ENCODE measurements at places on chromosomes 5 and 9.
A peak's percentile ranks its signal among the peaks of the same experiment; 100 is the strongest.

- DNase-seq, result peak; percentile 1
These were observed 40.4 kb downstream of the ACTBL2 start for GRCh38 chr5:57442080-57442839.

DNA sequence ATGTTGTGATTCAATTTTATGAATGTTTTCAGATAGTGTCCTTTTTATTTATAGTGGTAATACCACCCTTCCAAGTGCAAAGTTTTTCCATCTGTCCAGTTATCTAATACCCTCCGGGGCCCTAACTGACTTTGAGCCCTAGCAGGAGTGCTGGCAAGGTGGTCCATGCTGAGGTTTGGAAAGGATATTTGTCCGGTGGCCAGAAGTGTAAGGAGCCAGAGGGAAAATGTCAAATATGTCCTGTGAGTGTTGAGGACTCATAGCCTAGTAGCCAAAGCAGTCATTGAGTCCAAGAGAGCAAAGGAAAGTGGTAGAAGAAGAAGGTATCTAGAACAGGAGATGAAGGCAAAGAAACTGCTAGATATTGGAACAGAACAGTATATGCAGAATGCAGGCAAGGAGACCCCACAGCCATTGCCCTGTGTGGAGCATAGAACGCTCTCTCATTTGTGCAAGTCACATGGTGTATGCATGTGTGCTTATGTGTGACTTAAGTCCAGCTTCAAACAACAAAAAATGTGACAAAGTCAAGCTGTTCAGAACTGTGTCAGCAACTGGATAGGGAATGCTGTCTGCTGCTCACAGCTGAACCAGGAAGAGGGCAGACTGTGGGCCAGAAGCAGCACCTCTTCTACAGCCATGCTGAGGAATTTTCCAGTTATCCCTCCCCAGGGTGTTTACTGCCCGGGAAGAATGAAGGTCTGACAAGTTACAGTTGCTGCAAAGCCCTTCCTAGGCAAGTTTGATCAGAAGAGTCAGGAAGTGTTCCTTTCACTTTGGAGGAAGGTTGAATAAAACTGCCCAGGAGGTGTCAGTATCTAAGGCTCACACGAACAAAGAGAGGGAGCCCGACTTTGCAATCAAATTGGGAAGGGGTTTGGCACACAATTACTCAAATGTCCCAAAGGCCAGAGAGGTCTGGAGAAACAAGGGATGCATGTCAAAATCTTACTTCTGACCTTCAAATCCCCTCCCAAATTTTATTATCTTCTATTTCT, 463.3 kb upstream of the DMAC1 start:
- no peak for DNase-seq

- peak; percentile 54 for DNase-seq
These were observed 752 bp upstream of the ANKH start for GRCh38 chr5:14872070-14872989.

DNA sequence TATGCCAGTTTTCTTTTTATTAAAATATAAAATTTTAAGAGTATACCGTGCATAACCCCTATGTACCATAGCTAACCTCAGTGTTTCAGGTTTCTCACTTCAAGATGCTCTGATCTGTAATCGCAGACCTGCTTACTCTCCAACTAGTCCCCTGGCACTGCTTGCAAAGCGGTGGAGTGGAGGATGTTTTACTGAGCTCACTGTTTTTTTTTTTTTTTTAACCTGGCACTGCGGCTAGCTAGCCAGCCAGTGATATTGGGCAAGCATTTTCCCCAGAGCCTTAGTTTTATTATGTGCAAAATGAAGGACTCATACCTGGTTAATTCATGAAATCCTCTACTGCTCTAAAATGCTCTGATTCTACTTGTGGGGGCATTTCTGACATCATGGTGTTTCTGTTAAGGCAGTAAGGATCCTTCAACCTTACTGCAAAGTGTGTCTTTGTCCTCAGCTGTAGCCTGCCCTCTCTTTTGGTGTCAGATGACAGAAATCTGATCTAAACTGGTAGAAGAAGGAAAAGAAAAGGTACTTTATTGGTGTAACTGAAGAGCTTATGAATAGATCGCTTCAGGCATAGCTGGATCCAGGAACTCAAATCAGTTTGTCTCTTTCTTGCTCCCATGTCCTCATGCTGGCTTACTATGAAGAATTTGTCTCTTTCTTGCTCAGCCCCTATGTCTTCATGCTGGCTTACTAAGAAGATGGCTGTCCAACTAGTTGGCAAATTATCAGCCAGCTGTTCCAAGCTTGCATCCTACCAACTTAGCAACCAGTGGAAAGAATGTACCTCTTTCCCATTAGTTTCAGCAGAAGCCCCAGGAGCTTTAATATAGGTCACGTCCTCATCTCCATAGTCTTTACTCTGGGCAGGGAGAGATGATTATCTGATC, 59.8 kb downstream of the DOCK2 start:
- DNase-seq, result no peak

DNA sequence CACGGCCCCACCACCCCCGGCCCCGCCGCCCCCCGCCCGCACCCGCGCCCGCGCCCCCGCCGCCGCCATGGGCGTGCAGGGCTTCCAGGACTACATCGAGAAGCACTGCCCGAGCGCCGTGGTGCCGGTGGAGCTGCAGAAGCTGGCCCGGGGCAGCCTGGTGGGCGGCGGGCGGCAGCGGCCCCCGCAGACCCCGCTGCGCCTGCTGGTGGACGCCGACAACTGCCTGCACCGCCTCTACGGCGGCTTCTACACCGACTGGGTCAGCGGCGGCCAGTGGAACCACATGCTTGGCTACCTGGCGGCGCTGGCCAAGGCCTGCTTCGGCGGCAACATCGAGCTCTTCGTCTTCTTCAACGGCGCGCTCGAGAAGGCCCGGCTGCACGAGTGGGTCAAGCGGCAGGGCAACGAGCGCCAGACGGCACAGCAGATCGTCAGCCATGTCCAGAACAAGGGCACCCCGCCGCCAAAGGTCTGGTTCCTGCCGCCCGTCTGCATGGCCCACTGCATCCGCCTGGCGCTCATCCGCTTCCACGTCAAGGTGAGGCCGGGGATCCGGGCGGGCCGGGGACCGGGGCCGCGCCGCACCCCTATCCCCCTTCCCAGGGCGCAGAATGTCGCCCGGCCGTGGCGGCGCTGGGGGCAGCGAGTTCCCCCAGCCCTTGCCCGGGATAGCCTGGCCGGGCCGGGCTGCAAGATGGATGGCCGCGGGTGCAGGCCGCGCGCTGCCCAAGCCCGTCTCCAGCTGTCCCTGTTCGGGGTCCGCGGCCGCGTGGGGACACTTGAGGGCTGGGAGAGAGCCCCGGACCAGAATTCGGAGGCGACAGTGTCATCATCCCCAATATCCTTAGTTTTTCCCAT, 594 bp downstream of the FAM120A start:
- peak; percentile 37 for DNase-seq

DNA sequence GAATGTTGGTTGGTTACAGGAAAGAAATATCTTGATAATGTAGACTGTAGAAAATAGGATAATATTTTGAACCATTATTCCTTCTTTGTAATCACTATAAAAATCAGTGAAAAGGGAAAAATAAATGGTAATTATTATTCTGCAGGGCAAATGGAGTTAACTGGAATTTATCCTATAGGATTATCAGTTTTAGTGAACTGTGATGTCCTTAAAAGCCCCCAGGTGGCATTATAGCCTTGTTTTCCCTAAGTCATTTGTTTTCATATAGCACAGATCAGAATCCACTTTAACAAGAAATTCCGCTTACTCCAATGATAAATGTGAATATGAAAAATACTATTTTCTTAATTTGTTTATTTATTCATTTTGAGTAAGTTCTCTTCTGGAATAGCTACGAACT, 26.2 kb upstream of the WDR41 start:
- no peak for DNase-seq

DNA sequence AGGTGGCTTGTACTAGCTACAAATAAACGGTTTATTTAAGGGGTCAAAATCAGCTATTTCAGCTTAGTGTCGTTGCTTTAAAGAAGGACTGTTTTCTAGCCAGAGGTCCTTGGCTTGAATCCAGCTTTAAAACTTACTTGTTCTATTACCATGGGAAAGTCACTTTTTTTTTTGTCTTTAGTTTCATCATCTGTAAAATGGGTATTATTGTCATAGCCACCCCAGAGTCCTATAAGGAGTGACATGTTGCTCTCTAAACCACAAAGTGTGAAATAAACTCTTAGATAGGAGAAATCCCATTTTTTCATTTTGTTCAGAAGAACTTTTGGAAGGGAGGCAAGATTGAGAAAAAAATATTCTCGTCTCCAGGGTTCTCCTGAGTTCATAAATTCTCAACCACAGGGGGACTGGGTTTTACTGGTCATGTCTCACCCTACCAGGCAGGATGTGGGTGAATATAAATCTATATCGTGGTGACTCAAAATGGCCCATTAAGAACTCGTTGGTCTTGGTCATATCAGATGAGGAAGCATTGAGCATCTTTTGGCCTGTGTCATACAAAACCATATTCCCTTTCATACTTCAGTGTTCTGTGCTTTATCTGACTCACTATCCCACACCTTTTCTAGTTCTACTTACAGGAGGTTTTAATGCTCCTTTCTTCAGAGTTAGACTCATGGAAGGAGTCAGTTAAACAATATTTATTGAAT, 202.7 kb upstream of the NR3C1 start:
- no peak for DNase-seq

- no peak for DNase-seq
These were observed 5.5 kb downstream of the MAN2A1 start for GRCh38 chr5:109695005-109695926.

GRCh38 chr5:79699763-79700400, 10.2 kb downstream of the CMYA5 start:
- no peak for DNase-seq

DNA sequence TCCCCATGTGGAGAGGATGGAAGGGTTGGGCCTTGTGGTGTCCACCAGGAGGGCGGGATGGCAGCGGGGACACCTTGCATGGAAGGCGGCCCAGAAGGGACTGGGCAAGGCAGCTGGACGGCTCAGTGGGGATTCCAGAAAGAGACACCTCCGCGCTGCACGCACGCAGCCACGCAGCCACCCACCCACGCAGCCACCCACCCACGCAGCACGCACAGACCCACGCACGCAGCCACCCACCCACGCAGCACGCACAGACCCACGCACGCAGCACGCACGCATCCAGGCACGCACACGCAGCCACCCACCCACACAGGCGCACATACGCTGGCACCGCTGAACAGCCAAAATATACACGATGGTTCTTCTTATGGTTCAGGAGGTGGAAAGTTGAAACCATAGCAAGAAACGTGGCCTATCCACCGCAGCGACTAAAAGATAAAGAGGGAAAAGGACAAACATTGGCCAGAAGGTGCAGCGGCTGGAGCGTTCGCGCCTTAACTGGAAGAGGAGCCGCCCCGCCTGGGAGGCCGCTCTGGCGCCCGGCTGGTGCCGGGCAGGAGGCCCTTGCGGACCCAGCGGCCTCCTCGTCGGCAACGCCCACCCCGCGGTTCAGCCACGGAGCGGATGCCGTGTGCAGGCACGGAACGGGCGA, 22.2 kb upstream of the EXOC3 start:
- no peak for DNase-seq

GRCh38 chr9:121685795-121686377, 34.5 kb downstream of the DAB2IP start:
- DNase-seq, result no peak

DNA sequence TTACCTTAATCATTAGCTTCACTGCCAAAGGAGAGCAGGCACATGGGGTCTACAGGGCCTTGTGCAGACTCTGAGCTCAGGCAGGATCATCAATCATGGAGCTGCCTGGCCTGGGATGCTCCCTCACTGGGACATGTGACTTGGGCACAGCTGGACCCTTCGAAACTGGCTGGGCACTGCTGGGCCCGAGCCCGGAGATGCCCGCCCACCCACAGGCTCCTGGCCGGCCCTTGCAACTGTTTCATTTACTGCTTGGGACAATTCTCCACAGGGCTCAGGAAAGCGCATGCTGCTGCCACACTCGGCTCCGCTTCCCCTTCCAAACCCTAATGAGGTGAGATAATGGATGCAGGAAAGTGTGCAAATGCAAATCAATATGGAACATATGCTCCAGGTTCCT, 387.5 kb downstream of the TRIM36 start:
- DNase-seq, result no peak

DNA sequence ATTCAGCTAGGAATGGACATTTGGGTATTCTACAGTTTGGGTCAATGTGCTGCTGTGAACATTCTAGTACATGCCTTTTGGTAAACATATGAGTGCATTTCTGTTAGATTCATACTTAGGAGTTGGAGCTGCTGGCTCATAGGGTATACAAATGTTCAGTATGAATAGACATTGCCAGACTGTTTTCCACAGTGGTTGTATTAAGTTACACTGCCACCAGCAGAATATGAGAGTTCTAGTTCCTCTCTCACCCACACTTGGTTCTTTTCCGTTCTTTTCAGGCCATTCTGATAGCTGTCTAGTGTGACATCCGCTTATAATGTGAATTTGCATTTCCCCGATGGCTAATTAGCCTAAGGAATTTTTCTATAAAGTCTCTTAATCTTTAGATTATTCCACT, 25.0 kb downstream of the STOM start:
- no peak for DNase-seq

DNA sequence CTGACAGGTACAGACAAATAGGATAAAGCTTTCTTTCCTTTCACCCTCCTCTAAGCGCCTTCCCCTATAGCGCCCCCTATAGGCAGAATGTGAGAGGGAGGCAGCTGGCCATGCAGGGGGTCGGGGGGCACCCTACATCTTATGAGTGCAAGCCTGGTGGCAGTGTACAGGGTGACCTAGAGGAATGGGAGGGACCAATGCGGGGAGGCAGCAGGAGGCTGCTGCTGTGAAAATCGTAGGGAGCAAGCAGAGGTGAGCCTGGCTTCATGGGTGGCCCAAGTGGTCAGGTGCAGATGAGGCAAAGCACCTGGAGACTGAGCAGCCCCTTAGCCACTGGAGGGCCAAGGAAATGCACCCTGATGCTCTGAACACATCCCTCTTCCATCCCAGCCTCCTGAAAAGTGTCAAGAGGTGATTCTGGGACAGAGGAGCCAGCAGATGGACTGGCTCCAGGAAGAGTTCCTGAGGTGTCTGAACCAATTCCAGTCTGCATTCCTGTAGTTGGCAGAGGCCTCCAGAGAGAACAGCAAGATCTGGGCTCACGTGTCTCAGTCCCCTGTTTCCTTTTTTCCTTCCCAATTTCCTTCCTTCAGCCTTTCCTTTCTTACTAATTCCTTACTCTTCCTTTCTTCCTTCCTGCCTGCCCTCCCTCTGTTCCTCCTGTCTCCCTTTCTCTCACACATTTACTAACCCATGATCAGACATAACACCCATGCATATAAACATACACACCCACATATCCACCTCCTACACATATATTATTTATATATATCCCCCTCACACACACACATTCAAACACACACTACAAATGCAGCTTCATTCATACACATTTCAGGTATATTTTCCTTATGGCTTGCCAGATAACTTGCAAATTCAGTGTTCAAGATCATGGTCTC, 32.8 kb upstream of the GALNT10 start:
- no peak for DNase-seq

- no peak for DNase-seq
These were observed 84.3 kb upstream of the ACTBL2 start for GRCh38 chr5:57566914-57567313.

DNA sequence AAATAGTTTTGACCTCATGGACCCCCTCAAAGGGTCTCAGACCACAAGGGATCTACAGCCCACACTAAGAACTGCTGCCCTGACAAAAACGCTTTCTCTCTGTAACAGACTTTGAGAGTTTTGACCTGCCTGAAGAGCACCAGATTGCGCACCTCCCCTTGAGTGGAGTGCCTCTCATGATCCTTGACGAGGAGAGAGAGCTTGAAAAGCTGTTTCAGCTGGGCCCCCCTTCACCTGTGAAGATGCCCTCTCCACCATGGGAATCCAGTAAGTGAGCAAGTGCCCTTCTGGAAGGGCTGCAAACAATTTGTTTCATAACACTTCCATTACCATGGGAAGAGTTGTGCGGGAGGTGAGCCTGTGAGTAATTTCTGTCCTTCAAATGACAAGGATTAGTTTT, 6.0 kb downstream of the PTTG1 start:
- no peak for DNase-seq
